ENCODE measurements at places on chromosomes 16 and 17.
A peak's percentile ranks its signal among the peaks of the same experiment; 100 is the strongest.

- peak; percentile 63 for DNase-seq
Observed at GRCh38 chr16:48556913-48557351, 53.0 kb downstream of the N4BP1 start.

GRCh38 chr17:65604070-65604469, 42.6 kb upstream of the AXIN2 start:
- no peak for DNase-seq

- DNase-seq: peak; percentile 8
Observed at GRCh38 chr17:55005520-55005919, 37.0 kb downstream of the STXBP4 start.

- no peak for DNase-seq
Observed at GRCh38 chr16:8996891-8997290, 33.2 kb upstream of the USP7 start.

DNA sequence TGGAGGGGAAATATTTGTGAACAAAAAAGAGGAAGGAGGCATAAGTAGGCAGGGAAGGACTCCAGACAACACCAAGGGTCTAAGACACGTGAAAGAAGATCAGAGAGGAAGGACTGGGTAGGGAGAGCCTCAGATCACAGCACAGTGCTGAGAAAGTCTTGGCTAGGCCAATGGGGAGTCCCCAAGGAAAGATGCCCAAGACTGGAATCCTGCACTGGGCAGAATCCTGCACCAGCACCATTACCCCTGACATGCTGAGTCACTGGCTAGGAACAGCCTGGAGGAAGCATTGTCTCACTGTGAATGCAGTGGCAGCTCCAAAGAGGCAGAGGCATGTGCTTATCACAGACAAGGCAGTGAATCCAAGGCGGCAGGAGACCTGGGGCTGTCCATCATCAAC, 19.2 kb downstream of the CLEC19A start:
- no peak for DNase-seq

GRCh38 chr16:88782454-88783390, 2.3 kb downstream of the PIEZO1 start:
- peak; percentile 71 for DNase-seq

DNA sequence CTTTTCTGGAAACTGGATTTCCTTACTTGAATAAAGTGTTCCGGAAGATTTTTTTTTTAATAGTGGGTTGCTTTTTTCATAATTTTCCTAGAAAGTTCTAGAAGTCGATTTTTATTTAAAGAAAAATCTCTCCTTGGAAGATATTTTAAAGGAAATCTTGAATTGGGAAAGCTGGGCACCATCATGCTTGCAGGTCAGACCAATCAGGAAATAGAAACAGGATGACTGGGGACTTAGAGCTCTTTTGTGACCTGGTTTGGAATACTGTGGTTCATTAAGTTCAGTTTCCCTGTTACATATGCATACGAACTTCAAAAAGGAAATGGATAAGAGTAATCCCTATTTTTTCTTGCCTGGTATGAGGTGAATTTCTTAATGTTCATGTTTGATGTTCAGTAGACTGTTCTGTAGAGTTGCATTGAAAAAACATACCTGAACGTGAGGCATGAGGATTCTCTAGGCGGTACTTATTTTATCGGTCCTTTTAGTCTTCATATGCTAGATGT, 1.2 kb downstream of the NFATC3 start:
- peak; percentile 42 for DNase-seq

GRCh38 chr17:81483862-81484194, 28.8 kb downstream of the ACTG1 start:
- DNase-seq: no peak

DNA sequence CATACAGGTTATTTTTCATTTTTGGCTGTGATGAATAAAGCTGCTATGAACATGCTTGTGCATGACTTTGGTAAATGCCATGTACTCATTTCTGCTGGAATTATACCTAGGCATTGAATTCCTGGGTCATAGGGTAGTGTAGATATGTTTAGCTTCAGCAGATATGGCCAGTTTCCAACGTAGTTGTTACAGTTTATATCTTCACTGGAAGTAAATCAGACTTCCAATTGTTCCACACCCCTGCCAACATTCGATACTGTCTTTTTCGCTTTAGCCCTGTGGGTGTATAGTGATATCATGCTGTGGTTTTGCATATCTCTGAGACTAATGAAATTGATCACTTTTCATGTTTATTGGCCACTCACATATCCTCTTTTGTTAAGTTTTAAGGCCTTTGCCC, 50.4 kb downstream of the ARHGAP27 start:
- DNase-seq: no peak

DNA sequence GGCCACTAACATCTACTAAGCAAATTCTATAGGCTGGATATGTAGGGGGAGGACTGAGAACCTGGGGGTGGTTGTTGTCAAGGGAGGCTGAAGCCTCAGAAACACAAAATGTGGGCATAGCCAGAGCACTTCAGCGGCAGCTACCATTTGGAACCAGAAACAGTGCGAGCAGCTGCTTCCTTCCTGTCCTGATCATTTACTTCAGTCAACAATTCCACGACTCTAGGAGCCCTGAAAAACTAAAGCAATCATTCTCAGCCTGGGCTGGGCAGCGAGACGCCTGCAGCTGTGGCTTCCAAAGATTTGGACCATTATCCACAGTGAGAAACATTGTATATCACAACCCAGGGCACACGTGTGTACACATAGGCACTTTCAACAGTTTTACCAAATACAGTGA, 93.9 kb upstream of the WSCD1 start:
- DNase-seq: no peak

- DNase-seq: peak; percentile 31
Observed at GRCh38 chr17:12509801-12510200, 155.9 kb upstream of the MYOCD start.

DNA sequence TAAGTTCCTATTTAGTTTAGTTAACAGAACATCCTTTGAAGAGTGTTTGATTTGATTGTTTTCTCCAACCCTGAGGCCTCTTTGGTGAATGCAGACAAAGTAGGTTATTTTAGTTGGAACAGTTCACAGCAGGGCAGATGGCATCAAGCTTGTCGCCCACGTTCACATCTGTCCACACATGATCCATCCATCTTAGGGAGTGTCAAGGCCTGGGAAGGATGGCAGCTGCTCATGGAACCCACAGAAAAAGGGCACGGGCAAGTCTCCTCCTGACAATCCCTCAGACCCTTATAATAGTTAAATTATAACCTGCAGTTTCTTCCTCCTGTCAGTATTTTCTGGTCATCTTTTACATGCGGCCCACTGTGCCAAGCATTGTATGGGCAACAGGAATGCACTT, 60.2 kb downstream of the KNOP1 start:
- no peak for DNase-seq

DNA sequence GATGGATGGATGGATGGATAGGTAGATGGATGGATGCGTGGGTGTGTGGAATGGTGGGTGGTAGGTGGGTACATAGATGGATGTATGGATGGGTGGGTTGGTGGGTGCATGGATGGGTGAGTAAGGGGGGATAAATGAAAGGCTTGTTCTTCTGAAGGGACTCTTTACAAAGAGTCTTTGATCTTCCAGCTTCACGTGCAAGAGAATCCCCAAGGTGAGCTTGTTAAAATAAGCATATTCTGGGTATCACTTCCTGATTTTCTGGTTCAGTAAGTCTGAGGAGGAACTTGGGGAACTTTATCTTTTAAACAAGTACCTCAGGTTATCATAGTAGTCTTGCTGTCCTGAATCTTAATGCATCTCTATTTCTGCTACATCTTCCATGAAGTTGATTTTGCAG, 639.1 kb downstream of the MAF start:
- no peak for DNase-seq

GRCh38 chr17:29663155-29663554, 40.4 kb upstream of the CORO6 start:
- peak; percentile 65 for DNase-seq

DNA sequence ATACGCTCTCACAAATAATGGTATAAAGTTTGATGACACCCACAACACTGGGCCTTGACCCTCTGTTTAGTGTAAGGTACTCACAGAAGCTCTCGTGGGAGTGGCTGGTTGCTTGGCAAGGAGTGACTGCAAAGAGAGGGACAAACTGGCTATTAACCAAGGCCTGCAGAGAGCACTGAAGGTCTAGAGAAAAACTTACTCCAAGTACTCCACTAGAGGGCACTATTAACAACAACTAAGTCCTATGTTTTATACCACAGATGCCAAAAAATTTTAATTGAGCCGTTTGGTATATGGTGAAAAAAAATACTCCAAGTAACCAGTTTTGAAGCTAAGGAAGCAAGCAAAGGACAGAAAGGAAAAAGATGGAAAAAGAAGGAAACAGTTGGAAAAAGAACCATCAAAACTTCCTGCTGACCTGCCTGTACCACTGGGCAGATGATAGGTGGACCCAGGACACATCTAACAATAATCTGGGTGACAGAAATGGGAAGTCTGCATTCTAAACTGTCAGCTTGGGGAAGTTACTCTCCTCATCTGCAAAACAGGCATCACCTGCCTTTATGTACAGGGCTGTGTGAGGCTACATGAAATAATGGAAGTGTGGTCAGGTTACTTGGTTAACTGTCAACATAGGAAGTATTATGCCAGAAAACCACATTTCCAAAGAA, 23.2 kb downstream of the DYNC1LI2 start:
- DNase-seq: peak; percentile 81

Measured in AG10803 (cell line).